ENCODE measurements at places on chromosomes 13 and 19.
A peak's percentile ranks its signal among the peaks of the same experiment; 100 is the strongest.

- peak; percentile 95 for DNase-seq
These were observed 37.7 kb downstream of the LHFPL6 start for GRCh38 chr13:39565036-39565949.

DNA sequence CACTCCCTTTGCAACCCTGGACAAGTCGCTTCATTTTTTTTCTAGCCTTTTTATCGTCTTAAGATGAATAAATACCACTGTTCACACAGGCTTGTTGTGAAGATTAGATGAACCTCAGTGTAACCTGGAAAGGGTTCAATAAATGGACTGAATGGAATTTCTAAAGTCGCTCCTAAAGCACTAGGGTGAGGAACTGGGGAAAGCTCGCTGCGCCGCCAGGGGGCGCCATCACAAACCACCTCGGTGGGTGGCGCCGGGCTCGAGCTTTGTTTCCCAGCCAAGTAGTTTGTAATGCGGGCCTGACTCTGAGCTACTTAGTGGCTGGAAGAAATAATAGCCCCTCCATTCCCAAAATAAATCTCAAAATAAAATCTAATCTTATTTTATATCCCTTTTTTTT lies 2.2 kb upstream of the CEACAM6 start:
- DNase-seq: no peak

GRCh38 chr13:41326661-41327060 lies 15.6 kb downstream of the NAA16 start:
- DNase-seq: no peak

DNA sequence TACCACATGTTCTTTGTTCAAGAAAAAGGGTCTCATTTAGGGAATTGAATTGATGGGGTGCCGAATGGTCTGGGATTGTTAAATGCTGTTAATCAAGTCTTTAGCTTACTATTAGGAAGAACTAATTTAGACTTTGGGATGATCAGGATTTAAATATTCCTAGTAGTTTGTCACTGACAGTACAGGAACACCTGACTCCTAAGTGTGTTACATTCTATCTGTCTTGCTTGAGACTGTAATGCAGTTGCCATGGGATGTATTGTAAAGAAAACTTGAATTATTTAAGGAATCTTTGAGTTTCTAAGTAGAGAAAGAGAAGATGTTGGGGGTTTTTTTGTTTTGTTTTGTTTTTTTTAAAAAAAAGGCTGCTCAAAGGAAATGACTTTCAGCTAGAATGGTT lies 17.8 kb upstream of the KCTD4 start:
- no peak for DNase-seq

- no peak for DNase-seq
These were observed 18.7 kb downstream of the HCN2 start for GRCh38 chr19:608155-609003.

- DNase-seq: no peak
These were observed 55.7 kb upstream of the C1QTNF9 start for GRCh38 chr13:24253520-24254145.

DNA sequence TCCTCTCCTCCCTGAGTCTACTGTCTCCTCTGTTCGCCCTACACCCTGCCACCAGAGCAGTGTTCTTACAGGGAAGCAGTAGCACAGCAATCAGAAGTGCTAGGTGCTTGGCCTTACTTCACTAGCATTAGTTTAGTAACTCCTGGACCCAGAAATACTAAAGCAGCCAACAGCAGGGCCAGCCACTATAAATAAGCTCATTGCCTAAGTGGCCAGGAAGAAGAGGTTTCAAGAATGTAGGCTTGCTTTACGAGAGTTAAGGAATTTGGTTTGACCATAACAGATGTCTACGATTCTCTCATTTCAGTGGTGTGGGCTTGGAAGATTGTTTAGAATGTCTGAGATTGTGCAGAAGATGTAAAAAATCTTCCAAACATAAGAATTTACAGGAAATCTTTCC lies 103.3 kb downstream of the ZAR1L start:
- peak; percentile 97 for DNase-seq

- peak; percentile 76 for DNase-seq
These were observed 10.2 kb downstream of the PPP2R1A start for GRCh38 chr19:52200044-52200443.

- no peak for DNase-seq
These were observed 4.3 kb downstream of the CAB39L start for GRCh38 chr13:49439609-49440008.

- no peak for DNase-seq
These were observed 9.6 kb downstream of the EFNB2 start for GRCh38 chr13:106525865-106526264.

DNA sequence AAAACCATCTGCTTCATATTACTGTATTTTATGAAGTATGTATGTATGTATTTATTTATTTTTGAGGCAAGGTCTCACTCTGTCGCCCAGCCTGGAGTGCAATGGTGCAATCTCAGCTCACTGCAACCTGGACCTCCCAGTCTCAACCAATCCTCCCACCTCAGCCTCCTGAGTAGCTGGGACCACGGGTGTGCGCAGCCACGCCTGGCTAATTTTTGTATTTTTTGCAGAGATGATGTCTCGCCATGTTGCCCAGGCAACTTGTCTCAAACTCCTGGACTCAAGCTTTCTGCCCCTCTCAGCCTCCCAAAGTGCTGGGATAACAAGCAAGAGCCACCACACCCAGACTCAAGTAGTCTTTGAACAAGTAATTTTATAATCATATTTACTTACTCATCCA lies 5.5 kb downstream of the KATNAL1 start:
- DNase-seq: peak; percentile 20

GRCh38 chr13:98224557-98224956 lies 47.5 kb upstream of the RNF113B start:
- no peak for DNase-seq

DNA sequence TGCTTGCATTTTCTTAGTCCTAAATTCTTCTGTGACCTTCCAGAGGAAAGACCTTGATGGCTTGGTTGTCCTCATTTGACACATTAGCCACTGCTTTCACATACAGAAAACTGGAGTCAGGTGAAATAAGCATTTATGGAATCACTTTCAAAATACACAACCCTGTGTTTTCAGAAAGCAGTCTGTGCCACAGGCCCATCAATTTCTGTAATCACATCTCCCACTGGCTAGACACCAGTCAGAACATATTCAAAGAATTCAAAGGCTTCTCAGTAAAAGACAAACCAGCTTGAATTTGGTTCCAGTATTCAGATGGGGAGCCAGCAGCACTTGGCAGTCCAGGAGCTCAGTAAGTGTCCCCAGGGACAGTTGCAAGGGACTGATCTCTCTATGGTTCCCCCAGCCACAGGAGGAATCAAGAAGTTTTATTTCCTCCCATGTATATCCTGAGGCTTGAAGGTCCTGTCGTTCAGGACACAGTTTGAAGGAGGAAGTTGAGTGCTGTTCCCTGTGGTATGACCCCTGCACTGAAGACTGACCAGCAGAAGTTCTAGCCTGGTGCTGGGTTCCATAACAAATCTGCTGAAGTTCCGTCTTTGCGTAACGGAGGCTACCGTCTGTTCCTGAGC lies 214.3 kb downstream of the FOXO1 start:
- no peak for DNase-seq

DNA sequence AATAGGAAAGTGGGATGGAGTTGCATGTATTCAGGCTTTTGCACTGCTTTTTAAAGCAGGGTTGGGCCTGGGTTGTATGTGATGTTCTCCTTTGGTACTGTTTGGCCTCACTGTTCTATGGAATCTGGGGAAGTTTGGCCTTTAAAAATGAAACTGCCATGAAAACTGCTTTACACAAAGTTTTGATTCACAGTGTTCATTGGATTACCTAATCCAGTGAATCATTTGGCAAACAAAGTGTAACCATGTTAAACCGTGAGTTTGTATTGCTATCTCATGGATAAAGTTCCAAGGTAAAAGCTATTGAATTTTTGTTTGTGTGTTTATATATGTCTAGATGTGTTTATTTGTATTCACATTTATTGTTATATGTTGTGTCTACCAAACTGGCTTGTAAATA lies 1658.6 kb downstream of the OLFM4 start:
- no peak for DNase-seq

GRCh38 chr13:45909673-45910072 lies 58.1 kb upstream of the SIAH3 start:
- DNase-seq: peak; percentile 11
